SK-N-SH treated with all-trans-retinoic acid at 6 μM for 48 hours (cell line): ENCODE measurements at places on chromosomes 2 and 18.

- ATAC-seq, result no peak
These were observed 86.6 kb downstream of the SP100 start for GRCh38 chr2:230502593-230502992.

DNA sequence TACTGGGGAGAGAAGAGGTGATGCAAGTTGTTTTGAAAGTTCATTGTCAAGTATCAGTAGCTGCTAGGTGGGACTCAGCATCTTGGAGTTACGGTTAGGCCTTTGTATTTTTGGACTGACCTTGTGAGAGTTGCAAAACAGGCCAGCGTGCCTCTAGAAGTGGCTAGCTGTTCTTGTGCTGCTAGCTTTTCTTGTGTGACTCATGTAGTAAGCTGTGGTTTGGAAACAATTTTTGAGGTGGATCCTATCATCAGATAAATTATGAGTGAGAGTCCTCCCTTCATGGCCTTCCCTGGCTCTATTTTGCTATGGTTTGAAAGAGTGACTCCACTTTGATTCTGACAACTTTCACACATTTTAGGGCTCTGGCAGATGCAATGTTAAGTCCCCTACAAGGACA lies 409.2 kb upstream of the HS6ST1 start:
- no peak for ATAC-seq

- ATAC-seq, result no peak
These were observed 30.4 kb downstream of the TOGARAM2 start for GRCh38 chr2:29011418-29012060.

- ATAC-seq, result no peak
These were observed 793.5 kb upstream of the CHAC2 start for GRCh38 chr2:52974127-52974526.

DNA sequence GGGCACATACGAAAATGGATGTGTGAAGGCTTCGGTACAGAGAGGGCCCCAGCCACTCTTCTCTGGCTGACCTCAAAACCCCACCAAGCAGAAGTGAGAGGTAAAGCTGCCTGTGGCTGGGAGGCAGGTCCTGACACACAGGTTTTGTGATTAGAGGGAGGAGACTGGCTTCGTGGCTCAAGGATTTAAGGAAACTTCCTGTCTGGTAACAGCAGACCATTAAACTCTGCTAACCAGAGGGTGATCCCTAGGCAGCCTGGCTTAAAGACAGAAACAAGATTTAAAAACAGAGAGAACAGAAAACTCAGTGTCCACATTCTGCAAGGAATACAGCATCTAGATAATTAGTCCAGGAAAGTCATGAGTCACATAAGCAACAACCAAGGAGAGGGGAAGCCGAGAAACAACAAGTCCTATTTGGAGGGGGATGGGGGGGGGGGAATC lies 101.9 kb downstream of the NFATC1 start:
- no peak for ATAC-seq

DNA sequence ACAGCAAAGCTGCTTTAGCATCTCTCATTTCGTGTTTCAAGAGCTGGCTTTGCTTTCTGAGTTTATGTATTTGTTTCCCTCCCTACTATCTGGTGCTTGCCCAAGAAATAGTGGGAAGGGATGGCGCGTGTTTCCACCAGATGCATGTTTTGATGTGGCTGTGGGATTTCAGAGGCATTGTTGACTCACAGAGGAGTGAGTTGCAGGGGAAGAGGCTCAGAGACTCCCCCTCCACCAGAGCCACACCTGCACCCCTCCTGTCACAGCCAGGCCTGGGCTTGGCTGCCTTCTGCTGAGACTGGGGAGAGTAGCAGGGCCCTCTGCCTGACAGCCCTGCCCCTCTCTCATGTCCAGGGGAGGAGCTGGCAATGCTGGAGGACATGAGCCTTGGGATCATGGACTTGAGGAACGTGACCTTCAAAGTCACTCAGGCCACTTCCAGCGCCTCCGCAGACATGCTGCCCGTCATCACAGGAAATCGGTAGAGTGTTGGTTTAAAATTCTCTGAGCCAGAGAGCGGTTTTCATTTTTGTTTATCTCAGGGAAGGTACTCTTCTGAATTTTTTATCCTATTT lies 42.9 kb downstream of the COA5 start:
- ATAC-seq, result no peak

GRCh38 chr2:235636546-235636945 lies 142.7 kb downstream of the AGAP1 start:
- ATAC-seq, result no peak

DNA sequence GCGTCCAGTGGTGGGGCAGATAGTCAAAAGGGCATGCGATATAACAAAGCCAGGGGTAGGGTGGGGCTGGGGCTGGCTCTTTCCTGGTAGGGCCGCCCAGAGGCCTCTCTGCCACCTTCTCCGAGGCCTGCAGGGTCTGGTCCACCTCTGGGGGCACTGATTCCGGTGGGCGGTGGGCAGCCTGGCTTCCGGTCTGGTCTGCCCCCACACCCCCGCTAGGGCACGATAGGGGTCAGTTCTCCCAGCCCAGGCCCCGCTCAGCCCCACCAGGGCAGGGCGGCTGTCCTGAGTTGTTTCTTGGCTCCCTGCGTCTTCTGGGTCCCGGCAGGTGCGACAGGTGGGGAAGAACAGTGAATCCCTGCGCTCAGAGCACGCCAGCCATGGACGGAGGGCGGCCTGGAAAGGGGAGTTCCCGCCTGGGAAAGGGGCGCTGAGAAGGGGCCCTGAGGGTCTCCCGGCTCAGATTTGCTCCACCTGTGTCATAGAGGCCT lies 707 bp upstream of the ERFE start:
- no peak for ATAC-seq

DNA sequence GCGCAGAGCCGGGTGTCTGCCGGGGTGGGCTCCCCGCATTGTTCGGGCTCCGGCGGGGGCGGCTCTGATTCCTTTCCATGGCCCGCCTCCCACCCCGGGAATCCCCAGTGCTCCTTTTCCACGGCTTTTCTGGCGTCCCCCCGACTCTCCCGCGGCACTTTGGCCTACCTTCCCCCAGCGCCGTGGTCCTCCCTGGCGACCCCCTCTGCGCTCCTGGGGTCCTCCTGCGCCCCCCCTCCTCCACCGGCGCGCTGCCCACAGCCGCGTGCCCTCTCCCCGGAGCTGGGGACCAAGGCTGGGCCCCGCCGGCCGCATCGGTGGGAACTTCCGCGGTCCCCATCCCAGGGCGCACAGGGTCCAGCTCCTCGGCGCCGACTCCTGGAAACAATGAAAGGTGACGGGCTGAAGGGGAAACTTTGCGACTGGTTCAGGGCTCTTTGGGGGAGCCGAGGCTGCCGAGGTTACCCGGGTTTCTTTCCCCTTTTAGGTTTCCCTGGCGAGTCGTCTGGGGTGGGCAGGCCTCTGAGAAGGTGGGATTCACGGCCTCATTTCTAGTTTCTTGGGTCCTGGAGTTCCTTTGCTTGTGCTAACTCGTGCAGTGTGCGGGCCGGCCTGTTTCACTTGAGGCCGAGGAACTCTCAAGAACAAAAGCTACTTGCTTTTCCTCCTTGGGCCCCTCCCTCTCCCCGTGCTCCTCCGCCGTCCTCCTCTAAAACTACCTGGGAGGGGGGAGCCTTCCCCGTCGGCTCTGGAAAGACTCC lies 2.2 kb downstream of the TGIF1 start:
- ATAC-seq, result 0 out of 3 replicates have a peak, but pooled peaks have one; percentile 0

- ATAC-seq, result peak; percentile 73
These were observed 14.8 kb downstream of the ASPRV1 start for GRCh38 chr2:69946351-69947324.

GRCh38 chr2:124778076-124778475 lies 753.0 kb downstream of the CNTNAP5 start:
- no peak for ATAC-seq

DNA sequence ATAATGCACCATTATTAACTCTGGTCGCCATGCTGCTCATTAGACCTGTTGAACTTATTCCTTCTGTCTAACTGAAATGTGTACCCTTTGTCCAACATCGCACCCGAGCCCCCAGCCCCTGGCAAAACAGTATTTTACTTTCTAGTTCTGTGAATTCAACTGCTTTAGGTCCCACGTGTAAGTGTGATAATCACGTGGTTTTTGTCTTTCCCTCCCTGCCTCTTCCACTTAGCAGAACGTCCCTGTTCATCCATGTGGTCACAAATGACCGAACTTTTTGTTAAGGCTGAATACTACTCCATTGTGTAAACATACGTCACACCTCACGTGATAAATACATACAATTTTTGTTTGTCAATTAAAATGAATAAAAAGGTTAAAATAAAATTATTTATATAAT lies 826.9 kb downstream of the DCDC2C start:
- no peak for ATAC-seq

GRCh38 chr2:54456612-54457322 lies 640 bp downstream of the SPTBN1 start:
- peak; percentile 50 for ATAC-seq

DNA sequence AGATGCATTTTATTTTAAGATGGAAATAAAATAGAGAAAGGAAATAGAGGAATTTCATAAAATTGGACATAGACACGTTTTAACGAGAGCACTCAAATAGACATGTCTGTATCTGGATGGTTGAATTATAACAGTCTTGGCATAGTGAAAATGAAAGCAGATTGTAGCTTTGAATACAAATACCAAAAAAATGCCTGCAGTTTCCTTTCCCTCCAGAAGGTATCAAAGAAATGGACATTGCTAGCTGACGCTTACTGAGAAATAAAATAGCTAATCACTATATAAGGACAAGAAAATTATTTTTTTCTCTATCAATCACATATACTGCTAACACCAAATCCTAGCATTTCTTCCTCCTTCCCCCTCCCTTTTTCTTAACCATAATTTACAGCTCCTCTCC lies 11.4 kb upstream of the MAPRE2 start:
- ATAC-seq, result peak; percentile 58

- peak; percentile 14 for ATAC-seq
These were observed 47.8 kb upstream of the ST3GAL5 start for GRCh38 chr2:85936421-85937068.

- ATAC-seq, result no peak
These were observed 53.2 kb upstream of the SH3BP4 start for GRCh38 chr2:234898534-234899053.

GRCh38 chr2:188870289-188870688 lies 103.9 kb upstream of the COL3A1 start:
- ATAC-seq, result peak; percentile 24; the same call in 1 of the 3 replicates

DNA sequence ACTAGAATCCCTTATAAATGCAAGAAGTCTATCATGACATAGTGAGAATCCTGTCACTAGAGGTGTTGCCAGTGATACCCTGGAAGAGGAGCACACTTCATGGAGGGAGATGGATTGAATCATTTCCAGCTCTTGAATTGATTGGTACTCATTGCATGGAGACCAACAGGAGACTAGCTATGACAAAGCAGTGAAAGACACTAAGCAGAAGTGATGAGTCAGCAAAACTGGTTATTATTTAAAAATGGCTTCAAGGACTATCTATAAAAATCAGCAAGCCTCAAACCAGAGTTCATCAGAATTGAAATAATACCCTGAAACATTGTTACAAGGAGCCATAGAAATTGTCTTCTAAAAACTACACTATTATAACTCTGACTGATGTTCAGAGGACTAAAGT lies 200.3 kb downstream of the PDE11A start:
- ATAC-seq, result no peak

DNA sequence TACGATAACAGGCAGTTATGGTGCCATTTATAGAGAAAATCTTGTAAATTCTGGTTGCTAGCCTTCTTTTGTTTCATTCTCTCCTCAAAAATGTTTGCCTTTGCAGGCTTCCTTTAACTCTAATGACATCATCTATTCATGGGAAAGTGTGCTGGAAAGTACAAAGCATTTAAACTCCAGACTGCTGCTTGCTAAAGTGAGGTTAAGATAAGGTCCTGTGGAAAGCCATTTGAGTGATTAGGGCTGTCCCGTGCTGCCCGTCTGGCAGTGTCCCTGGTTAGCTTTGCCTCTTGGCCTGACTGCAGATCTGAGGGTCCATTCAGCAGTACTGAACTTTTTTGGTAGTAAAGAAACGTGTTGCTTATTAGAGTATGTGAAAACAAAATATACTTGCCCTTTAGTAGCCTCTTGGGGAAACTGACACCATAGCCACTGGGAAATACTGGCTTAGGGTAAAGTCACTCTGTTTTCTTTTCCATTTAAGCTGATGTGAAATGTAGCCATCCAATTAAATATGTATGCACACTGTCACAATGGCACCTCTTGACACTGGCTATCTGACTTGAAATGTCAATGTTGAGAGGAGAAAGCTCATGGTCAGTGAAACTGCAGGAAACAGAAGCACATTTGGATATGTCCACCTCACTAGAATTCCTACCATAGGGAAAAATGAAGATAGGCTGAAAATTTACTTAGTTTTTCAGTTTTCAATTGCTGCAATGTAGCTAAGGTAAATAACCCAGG lies 321.5 kb downstream of the SLC8A1 start:
- ATAC-seq, result no peak; the same call in 2 of the 3 replicates

DNA sequence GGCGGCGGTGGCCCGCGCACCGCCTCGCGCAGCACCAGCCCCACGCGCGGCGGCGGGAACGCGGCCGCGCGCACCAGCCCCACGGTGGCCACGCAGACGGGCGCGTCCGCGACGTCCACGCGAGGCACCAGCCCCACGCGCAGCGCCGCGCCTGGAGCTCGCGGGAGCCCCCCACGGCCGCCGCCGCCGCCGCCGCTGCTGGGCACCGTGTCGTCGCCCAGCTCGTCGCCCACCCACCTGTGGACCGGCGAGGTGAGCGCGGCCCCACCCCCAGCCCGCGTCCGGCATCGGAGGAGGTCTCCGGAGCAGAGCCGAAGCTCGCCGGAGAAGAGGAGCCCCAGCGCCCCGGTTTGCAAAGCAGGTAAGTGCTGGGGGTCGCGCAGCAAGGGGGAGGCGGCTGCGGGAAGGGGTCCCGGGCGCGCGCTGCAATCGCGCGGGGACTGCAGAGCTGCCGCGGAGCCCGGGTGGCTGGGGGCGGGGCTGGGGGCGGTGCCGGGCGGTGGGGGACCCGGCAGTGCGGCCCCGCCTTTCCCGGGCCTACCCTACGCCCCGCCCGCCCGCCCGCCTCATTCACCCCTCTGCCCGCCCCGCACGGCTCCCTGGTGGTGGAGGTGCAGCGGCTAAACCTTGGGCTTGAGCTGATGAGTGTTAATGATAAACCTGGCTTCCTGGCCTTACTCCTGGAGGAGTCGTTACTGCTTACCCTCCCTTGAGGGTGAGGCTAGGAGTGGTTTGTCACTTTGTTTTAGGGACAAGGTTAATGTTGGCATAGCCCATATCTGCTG lies 851 bp downstream of the FAM117B start:
- peak; percentile 64 for ATAC-seq

DNA sequence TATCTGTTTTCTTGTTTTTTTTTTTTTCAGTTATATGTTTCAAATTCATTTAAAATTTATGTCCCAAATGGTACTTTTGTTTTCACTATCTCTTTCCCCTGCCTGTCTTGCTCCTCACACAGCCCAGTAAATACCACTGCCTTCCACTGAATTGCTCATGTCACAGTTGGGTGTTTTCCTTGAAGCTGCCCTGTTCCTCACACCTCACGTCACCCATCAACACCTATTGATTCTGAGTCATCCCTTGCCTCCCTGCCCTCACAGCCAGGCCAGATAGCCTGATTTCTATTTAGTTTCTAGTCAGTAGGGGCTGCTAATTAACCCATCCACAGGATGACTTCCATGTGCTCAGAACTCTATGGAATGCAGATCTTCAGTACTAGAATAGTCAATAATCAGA lies 25.3 kb downstream of the FSHR start:
- ATAC-seq, result no peak
